Spinal cord (tissue), 10 donors: ENCODE measurements at places on chromosomes 6 and 20.

- no peak for DNase-seq
Measured at GRCh38 chr6:7178280-7178679, 70.5 kb downstream of the RREB1 start.

DNA sequence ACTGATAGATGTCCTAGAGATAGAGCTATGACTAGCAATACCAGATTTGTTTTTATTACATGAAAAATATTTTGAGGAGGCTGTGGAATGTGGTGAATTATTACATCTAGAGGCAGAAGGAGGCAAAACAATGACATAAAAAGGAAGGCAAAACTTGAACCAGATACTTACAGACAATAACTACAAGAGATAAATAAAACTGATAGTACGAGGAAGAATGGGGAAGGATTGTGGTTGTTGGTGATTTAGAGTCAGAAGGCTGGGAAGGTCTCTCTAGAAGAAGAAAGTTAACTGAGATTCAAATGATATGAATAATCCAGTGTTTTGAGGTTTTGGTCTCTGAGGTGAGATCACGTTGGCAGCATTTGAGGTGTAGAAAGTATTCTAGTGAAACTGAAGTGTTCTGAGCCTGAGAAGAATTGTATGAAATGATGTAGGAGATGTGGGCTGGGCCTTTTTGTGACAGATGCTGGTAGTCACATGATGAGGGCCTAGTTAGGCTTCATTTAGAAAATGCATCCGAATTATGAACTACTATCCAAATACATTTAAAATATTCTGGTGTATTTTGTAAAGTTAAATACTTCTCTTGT lies 589.1 kb downstream of the EYS start:
- no peak for DNase-seq

- DNase-seq: no peak
Measured at GRCh38 chr20:36335206-36335870, 29.2 kb downstream of the DLGAP4 start.

DNA sequence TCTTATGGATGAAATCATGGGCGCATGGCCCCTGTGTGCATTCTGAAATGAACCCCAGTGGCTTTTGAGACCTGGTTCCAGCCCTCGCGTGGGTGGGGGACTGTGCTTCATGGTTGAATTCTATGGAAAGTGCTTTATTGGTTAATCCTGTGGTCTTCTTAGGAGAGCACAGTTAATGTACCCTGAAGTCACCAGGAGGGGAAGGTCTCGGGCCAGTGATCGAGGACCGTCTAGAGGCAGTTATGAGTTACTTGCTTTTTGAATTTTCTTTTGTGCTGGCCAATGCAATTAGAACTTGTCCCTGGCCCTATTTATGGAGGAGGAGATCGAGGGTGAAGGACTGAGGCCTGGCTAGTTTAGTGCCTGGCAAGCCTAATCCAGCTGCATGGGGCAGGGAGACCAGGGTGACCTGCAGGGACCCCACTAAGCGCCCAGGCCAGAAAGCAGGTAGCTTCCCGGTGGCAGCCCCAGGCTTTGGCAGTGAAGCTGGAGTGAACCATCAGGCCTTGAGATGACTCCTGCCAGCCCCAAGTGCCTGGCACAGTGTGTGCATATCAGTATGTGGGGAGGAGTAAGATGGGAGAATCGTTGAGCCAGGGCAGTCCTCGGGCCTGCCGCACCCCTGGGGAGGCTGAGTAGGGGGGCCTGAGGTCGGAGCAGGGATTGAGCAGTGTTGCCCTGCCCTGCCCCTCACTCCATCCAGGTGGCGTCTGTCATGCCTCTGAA lies 144.6 kb upstream of the RNF24 start:
- no peak for DNase-seq

- DNase-seq: no peak
Measured at GRCh38 chr6:19175023-19175422, 662.1 kb upstream of the ID4 start.

- peak; percentile 44 for DNase-seq
Measured at GRCh38 chr6:38080889-38081288, 261.4 kb downstream of the ZFAND3 start.

GRCh38 chr6:42228305-42228704 lies 10.6 kb upstream of the MRPS10 start:
- DNase-seq: no peak

DNA sequence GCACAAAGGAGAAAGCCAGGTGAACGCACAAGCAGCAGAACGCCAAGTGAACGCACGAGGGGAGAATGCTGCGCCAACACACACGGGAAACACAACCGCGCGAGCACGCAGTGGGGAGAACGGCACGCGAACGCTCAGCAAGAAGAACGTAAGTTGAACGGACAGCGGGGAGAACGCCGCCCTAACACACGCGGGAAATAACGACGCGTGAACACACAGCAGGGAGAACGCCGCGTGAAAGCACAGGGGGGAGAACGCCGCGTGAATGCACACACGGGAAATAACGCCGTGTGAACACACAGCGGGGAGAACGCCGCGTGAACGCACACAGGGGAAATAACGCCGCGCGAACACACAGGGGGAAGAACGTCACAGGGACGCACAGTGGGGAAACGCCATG lies 54.7 kb downstream of the RNASET2 start:
- DNase-seq: no peak

- DNase-seq: peak; percentile 63
Measured at GRCh38 chr6:19866173-19866984, 29.2 kb downstream of the ID4 start.
